ENCODE measurements at places on chromosomes 13 and 19.

DNA sequence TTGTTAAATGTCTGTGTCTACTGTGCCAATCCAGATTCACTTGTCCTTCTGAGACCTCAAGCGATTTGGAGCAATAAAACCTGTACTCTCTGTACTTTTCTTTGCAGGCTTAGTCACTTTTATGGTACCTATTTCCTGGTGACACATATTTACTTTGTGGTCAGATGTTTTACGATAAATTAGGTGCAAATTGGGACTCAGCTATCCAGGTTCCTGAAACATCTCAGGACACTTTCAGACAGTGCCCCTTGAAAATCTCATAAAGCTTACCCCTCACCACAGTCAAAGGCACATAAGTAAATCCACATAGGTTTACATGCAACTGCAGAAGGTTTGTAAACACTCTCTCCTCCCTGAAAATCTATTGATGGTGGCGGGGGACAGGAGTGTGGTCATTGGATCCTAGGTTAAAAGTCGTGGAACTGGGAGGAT is 438.8 kb downstream of the EFNB2 start:
- H3K36me3 ChIP-seq = no peaks in the 10 kb centered on the region
- peaks cover 12% of the 10 kb centered on the region for H3K4me1 ChIP-seq
- no peak overlapping the region for H3K4me3 ChIP-seq
- no peak for DNase-seq

DNA sequence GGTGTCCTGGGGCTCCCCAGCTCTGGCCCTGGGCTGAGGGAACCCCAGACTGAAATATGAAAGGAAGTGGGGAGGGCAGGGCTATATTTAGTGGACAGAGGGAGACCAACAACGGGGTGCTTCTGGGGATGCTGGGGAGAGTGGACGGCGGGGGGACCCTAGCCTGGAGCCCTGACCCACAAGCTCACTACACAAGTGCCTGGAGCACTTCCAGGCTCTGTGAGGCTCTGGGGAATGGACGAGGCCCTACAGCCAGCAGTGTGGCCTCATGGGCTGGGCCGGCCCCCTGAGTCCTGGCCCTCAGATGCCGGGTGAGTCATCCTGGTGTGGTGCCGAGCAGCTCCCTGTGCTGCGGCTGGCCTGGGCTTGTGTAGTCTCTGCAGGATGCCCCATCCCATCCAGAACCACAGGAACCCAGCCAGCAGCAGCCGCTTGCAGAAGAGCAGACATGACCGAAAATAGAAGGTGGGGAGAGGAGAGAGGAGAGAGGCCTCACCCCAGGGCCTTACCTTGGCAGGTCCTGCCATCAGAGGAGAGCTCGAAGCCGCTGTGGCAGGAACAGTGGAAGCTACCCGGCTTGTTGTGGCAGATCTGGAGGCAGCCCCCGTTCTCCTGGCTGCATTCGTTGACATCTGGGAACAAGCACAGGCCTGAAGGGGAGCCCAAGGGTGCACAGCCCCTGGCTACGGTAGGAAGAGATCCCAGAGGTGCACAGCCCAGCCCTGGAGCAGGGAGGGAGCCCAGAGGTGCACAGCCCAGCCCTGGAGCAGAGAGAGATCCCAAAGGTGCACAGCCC is 26.1 kb downstream of the GAS6 start:
- no peaks in the 10 kb centered on the region for H3K27me3 ChIP-seq
- peak overlapping the region; percentile 90 for H3K27ac ChIP-seq
- no peak overlapping the region for H3K4me3 ChIP-seq
- peaks cover 47% of the 10 kb centered on the region for H3K4me1 ChIP-seq

DNA sequence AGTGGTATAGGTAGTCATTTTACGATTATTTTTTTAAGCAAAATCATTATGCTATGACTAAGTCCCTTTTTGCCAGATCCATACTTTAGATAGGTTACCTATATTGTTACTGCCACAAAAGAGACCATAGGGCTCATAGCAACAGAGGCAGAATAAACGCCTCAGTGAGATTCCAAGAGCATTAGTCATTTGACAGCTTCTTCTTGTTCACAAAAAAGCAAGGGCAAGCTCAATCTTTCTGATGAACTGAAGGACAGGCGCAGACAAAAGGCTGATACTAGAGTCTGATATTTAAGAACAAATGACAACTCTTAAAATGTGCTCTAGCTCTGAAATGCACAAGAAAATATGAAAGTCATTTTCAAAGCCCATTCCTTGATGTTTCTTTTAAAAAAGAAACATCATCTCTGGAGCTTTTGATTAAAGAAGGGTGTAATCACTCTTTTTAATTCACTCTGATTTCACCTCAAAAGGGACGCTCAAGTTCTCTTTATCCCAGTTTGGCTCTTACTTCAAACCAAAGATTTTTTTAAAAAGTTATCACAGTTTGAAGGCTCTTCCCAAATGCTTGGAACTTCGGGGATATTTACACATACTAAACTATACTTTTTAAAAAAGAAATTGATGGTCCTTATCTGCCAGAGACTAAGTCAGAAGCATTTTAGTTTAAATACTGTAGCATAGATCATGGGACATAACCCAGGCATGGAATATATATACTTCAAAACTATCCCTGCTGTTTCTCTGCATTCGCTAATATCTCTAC is 187.2 kb downstream of the EFNB2 start:
- no peaks in the 10 kb centered on the region for H3K36me3 ChIP-seq
- peak overlapping the region; percentile 36 for H3K4me3 ChIP-seq
- peaks cover 30% of the 10 kb centered on the region for H3K4me1 ChIP-seq
- H3K27me3 ChIP-seq = no peaks in the 10 kb centered on the region

GRCh38 chr19:725461-726089 is 16.8 kb downstream of the PALM start:
- peaks cover 10% of the 10 kb centered on the region for H3K4me1 ChIP-seq
- no peaks in the 10 kb centered on the region for H3K27me3 ChIP-seq
- no peak for DNase-seq
- H3K27ac ChIP-seq = no peak overlapping the region

DNA sequence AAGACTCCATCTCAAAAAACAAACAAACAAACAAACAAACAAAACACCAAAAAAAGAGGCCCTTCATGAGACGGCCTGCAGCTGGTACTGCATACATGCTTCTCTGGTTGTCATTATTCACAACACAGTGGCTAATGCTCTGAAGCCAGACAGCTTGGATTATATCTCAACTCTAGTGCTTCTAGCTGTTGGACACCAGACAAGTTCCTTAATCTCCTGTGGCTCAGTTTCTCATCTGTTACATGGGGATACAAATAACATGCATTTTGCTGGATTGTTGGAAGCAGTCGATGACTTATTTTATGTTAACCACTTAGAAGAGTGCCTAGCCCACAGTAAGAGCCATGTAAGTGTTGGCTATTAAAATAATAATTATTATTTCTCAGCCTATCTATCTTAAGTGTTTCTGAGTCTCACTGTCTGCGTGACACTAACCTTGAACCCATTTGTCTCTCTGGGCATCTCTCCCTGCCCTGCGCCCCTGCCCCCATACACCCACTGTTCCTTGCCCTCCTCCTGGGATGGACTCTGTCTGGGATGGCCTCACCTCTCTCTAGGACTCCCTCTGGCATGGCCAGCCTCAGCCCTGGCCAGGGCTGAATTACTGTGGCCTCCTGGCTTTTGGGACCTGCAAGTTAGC is 3.1 kb upstream of the JUNB start:
- H3K36me3 ChIP-seq = no peaks in the 10 kb centered on the region
- peaks cover 75% of the 10 kb centered on the region for H3K4me1 ChIP-seq
- DNase-seq = no peak
- H3K27ac ChIP-seq = peak overlapping the region; percentile 99
- no peaks in the 10 kb centered on the region for H3K27me3 ChIP-seq

- H3K36me3 ChIP-seq = no peaks in the 10 kb centered on the region
- no peak overlapping the region for H3K4me3 ChIP-seq
- no peaks in the 10 kb centered on the region for H3K4me1 ChIP-seq
- DNase-seq = no peak
- no peaks in the 10 kb centered on the region for H3K27me3 ChIP-seq
These were observed 8.1 kb upstream of the FCER2 start for GRCh38 chr19:7709932-7710460.

- no peak overlapping the region for H3K27ac ChIP-seq
- no peak for DNase-seq
- no peaks in the 10 kb centered on the region for H3K4me1 ChIP-seq
- no peak overlapping the region for H3K4me3 ChIP-seq
These were observed 54.6 kb downstream of the TRPM4 start for GRCh38 chr19:49212016-49212701.

GRCh38 chr13:92807353-92807752 is 419.3 kb upstream of the GPC6 start:
- no peaks in the 10 kb centered on the region for H3K4me1 ChIP-seq
- H3K27ac ChIP-seq = no peak overlapping the region
- no peaks in the 10 kb centered on the region for H3K36me3 ChIP-seq
- DNase-seq = no peak
- no peaks in the 10 kb centered on the region for H3K27me3 ChIP-seq

- H3K4me1 ChIP-seq = no peaks in the 10 kb centered on the region
- no peak overlapping the region for H3K27ac ChIP-seq
- H3K4me3 ChIP-seq = no peak overlapping the region
These were observed 133.5 kb upstream of the KL start for GRCh38 chr13:32882691-32883090.

DNA sequence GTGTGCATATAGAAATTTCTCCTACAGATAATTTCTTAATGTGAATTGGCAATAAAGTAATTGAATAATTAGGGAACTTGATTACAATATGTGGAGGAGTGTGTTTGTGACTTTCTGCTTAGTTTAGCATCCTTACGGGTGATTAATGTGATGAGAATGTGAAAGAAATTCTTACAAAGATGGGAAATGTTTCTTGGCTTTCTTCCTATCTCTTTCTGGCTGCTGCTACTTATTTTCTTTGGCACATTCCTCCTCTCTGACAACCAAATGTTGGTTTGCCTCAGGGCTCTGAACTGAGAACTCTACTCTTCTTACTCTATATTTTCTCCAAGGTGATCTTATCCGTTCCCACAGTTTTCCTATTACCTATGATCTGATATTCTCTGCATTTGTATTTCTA is 300.1 kb downstream of the TBC1D4 start:
- no peaks in the 10 kb centered on the region for H3K36me3 ChIP-seq
- no peak for DNase-seq
- H3K4me1 ChIP-seq = no peaks in the 10 kb centered on the region
- no peak overlapping the region for H3K27ac ChIP-seq
- no peaks in the 10 kb centered on the region for H3K27me3 ChIP-seq

DNA sequence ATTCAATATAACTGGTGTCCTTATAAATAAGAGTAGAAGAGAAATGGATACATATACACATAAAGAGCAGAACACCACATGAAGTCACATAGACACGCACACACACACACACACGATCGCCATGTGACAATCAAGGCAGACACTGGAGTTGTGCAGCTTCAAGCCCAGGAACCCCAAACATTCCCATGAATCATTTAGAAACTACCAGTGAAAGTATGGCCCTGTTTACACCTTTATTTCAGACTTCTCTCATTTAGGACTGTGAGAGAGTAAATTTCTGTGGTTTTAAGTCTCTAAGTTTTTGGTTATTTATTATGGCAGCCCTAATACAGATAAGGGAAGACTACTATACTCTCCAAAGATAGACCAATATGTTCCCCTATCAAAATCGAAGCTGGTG is 20.4 kb upstream of the TNFSF13B start:
- H3K4me1 ChIP-seq = no peaks in the 10 kb centered on the region
- H3K4me3 ChIP-seq = no peak overlapping the region
- DNase-seq = no peak
- no peak overlapping the region for H3K27ac ChIP-seq

DNA sequence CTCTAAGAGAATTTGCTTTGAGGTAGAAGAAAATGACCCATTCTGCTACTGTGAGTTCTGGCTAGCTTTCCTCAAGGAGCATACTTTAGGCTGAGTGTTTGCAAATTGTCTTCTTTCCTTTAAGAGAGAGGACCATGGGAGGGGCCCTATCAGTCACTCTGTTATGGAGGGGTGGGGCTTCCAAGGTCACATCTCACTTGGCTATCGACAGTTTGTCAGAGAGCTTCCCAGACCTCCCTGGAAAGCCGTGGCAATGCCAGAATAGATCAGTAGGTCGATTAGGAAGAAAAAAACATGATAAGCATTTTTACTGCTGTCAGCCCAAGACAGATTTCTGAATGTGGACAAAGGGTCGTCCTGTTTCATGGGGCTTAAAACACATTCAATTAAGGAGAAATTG is 93.3 kb downstream of the OXGR1 start:
- DNase-seq = no peak
- H3K4me1 ChIP-seq = no peaks in the 10 kb centered on the region
- H3K4me3 ChIP-seq = no peak overlapping the region
- no peak overlapping the region for H3K27ac ChIP-seq
- H3K36me3 ChIP-seq = no peaks in the 10 kb centered on the region

- no peak overlapping the region for H3K27ac ChIP-seq
- H3K27me3 ChIP-seq = no peaks in the 10 kb centered on the region
- H3K36me3 ChIP-seq = no peaks in the 10 kb centered on the region
- H3K4me1 ChIP-seq = no peaks in the 10 kb centered on the region
These were observed 904.8 kb upstream of the PCDH20 start for GRCh38 chr13:62320129-62321108.

DNA sequence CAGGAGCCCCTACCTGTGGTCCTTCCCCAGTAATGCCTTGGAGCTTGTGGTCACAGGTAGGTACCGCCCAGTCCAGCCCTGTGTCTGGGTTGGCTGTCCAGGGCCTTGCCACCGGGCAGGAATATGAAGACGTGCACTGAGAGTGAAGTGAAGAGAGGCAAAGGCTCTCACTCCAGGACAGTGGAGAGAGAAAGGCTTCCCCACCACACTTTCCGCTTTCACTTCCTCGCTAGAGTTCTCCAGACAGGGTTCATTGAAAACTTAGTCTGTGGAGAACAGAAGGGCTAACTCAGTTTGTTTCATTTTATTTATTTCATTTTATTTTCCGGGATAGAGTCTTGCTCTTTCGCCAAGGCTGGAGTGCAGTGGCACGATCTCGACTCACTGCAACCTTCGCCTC is 14.2 kb downstream of the FCAR start:
- no peak for DNase-seq
- H3K4me1 ChIP-seq = no peaks in the 10 kb centered on the region
- no peak overlapping the region for H3K4me3 ChIP-seq
- H3K36me3 ChIP-seq = no peaks in the 10 kb centered on the region
- no peak overlapping the region for H3K27ac ChIP-seq

- DNase-seq = no peak
- no peaks in the 10 kb centered on the region for H3K27me3 ChIP-seq
- H3K27ac ChIP-seq = peak overlapping the region; percentile 51
- H3K4me1 ChIP-seq = peaks cover 6% of the 10 kb centered on the region
- H3K4me3 ChIP-seq = no peak overlapping the region
These were observed 12.7 kb upstream of the SLC44A2 start for GRCh38 chr19:10612499-10613119.

GRCh38 chr13:26343816-26344215 is 89.9 kb downstream of the CDK8 start:
- H3K4me3 ChIP-seq = no peak overlapping the region
- no peaks in the 10 kb centered on the region for H3K27me3 ChIP-seq
- no peaks in the 10 kb centered on the region for H3K4me1 ChIP-seq
- DNase-seq = no peak
- peaks cover 8% of the 10 kb centered on the region for H3K36me3 ChIP-seq

Data from esophagus squamous epithelium (tissue), 5 donors.